ENCODE measurements at places on chromosomes 13 and 19. TPM values are rescaled to one million over a fixed set of nuclear protein-coding genes. Genes with fewer than 3 reads are reported as not detected.

Gene CFAP97D2
- not detected for total RNA-seq

Gene KCTD4
- not detected for total RNA-seq

Gene PCDH8
- not detected for total RNA-seq

Gene ZNF581
- 23.4 TPM for total RNA-seq

Gene ICAM5
- not detected for total RNA-seq

Gene HIPK4
- total RNA-seq: not detected

- no peaks in the 10 kb centered on the region for H3K27me3 ChIP-seq
- H3K4me3 ChIP-seq: no peak overlapping the region
- H3K4me1 ChIP-seq: no peaks in the 10 kb centered on the region
- no peaks in the 10 kb centered on the region for H3K36me3 ChIP-seq
- no peak overlapping the region for H3K27ac ChIP-seq
- no peak for DNase-seq
Measured at GRCh38 chr13:25927932-25928331, 123.9 kb downstream of the SHISA2 start.

DNA sequence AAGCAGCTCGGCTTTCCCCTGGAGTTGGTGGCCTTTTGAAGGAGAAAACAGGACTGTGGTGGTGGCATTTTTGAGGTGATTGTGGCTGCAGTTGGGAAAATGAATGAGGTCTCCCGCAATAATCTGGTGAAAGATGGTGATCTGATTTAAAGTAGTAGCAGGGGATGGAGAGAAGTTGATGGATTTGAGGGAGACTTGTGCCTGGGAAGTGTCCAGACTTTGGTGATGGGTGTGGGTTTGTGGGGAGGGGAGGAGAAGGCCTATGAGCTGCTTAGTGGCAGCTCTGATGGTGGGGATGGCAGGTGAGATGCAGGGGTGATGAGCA, 4.0 kb upstream of the EPN1 start:
- DNase-seq: no peak
- peaks cover 33% of the 10 kb centered on the region for H3K4me1 ChIP-seq
- H3K4me3 ChIP-seq: no peak overlapping the region
- no peaks in the 10 kb centered on the region for H3K27me3 ChIP-seq
- H3K36me3 ChIP-seq: peaks cover 55% of the 10 kb centered on the region

- H3K4me3 ChIP-seq: peak overlapping the region; percentile 92
- H3K27me3 ChIP-seq: no peaks in the 10 kb centered on the region
- H3K27ac ChIP-seq: peak overlapping the region; percentile 94
- DNase-seq: peak; percentile 73
Measured at GRCh38 chr19:10566658-10567410, 1.0 kb upstream of the KRI1 start.

- no peak overlapping the region for H3K27ac ChIP-seq
- DNase-seq: no peak
- no peaks in the 10 kb centered on the region for H3K27me3 ChIP-seq
- peaks cover 55% of the 10 kb centered on the region for H3K4me1 ChIP-seq
- H3K4me3 ChIP-seq: no peak overlapping the region
- peaks cover 50% of the 10 kb centered on the region for H3K36me3 ChIP-seq
Measured at GRCh38 chr13:114259374-114259773, 22.0 kb upstream of the UPF3A start.

DNA sequence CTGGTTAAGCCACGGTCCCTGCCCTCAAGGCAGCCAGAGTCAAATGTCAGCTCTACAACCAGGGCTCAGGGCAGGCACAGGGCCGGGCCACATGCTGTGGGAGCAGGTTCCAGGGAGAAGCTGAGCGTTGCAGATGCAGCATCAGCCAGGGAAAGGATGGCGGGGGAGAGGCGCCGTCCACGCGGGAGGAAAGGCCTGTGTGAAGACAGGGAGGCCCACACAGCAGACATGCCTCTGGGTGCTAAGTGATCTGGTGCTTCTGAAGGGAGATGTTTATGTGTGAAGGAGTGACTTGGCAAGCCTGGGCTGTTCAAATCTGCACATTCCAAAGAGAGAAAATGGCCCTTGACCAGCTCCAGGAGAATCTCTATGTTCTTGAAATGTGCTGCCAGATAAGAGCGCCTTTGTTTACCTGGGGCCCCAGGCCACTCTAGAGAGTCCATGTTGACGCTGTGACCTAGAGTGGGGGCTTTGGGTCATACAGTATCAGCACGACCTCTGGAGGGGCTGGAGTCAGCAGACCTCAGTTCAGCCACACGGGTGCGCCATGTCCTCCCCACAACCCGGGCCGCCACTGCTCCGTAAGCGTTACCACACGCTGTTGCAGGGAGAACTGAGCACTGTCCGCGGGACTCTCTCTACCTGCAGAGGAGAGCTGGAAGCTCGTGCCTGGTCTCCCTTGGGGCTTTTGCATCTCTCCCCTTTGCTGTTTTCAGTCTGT, 15.9 kb upstream of the ATF5 start:
- peaks cover 20% of the 10 kb centered on the region for H3K4me1 ChIP-seq
- H3K36me3 ChIP-seq: peaks cover 31% of the 10 kb centered on the region
- no peak overlapping the region for H3K4me3 ChIP-seq
- H3K27me3 ChIP-seq: no peaks in the 10 kb centered on the region

- no peaks in the 10 kb centered on the region for H3K36me3 ChIP-seq
- H3K4me1 ChIP-seq: no peaks in the 10 kb centered on the region
- no peaks in the 10 kb centered on the region for H3K27me3 ChIP-seq
- no peak for DNase-seq
Measured at GRCh38 chr13:106986687-106987426, 418.9 kb upstream of the ARGLU1 start.

DNA sequence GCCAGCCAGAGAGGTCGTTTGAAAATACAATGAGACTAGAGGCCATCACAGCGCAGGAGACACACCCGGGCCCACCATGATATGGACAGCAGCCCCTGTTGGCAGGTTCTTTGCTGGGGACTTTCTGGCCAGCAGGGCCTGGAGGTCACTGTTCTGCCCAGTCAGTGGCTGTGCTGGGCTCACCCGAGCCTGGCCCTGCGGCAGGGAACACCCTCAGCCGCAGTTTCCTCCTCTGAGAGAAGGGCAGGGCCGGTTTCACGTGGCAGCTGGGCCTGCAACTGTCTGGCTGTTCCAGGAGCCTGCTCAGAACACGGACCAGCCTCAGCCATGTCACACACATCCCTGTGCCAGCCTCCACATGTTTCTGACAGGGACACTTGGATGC, 39.4 kb downstream of the ADPRHL1 start:
- H3K4me3 ChIP-seq: no peak overlapping the region
- no peaks in the 10 kb centered on the region for H3K4me1 ChIP-seq
- H3K27me3 ChIP-seq: no peaks in the 10 kb centered on the region
- no peak for DNase-seq
- H3K27ac ChIP-seq: no peak overlapping the region

DNA sequence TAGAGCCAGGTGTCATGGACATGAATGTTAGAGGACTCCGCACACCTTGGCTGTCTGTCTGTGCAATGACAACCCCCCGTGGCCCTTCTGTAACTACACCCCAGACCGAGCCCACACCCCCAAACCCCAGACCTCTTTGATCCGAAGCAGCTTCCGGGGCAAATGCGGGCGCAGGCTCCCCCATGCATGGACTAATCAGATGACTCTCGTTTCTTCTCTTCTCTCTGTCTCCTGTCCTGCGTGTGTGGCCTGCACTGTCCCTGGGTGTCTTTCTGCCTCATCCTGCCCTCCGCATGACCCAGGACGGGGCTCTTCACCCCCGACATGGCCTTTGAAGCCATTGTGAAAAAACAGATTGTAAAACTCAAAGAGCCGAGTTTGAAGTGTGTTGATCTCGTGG, 38.9 kb downstream of the TMED1 start:
- H3K27ac ChIP-seq: peak overlapping the region; percentile 75
- DNase-seq: peak; percentile 75
- peaks cover 52% of the 10 kb centered on the region for H3K36me3 ChIP-seq
- H3K4me3 ChIP-seq: peak overlapping the region; percentile 29
- H3K27me3 ChIP-seq: no peaks in the 10 kb centered on the region
- H3K4me1 ChIP-seq: peaks cover 40% of the 10 kb centered on the region

GRCh38 chr19:50720921-50721381, 1.3 kb upstream of the SHANK1 start:
- peaks cover 8% of the 10 kb centered on the region for H3K27me3 ChIP-seq
- DNase-seq: no peak
- no peak overlapping the region for H3K27ac ChIP-seq
- peaks cover 11% of the 10 kb centered on the region for H3K4me1 ChIP-seq

- no peaks in the 10 kb centered on the region for H3K36me3 ChIP-seq
- H3K27ac ChIP-seq: no peak overlapping the region
- H3K4me1 ChIP-seq: peaks cover 62% of the 10 kb centered on the region
- no peak overlapping the region for H3K4me3 ChIP-seq
- no peak for DNase-seq
- H3K27me3 ChIP-seq: no peaks in the 10 kb centered on the region
Measured at GRCh38 chr19:16596399-16596798, 24.2 kb upstream of the SLC35E1 start.

DNA sequence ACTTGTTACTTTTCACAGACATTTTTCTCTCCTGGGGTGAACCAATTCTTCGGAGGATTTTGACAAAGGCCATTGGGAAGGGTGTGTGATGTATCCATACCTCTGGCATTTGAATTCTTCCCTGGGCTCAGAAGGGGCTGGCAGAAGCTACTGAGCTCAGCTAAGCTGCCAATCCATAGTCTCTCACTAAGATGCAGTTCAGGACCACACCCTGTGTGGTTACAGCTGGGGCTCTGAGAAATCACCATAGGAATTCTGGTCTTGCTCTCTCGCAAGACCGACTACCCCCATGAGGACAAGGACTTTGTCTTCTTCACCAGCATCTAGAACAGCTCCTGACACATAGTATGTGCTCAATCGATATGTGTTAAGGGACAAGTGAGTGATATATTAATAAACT, 6.0 kb downstream of the C13orf42 start:
- H3K27ac ChIP-seq: no peak overlapping the region
- no peak overlapping the region for H3K4me3 ChIP-seq
- no peaks in the 10 kb centered on the region for H3K4me1 ChIP-seq
- no peak for DNase-seq
- H3K36me3 ChIP-seq: no peaks in the 10 kb centered on the region

DNA sequence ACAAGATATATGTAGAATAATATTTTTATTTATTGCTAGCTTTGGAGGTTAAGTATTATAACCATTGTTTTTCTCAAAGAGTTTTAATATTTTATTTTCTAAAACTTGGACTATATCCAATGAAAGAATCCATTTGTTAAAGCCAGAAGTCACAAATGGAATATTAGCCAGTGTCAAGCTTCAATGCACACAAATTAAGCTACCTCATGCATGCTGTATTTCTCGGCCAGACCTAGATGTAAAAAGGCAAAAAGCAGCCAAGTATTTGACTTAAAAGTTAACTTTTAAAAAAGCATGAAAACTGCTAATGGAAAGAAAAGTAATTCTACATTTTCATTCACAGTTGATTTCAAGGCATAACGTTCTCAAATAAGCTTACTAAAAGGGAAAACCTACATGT, 160.0 kb upstream of the ATXN8OS start:
- H3K4me3 ChIP-seq: no peak overlapping the region
- no peaks in the 10 kb centered on the region for H3K27me3 ChIP-seq
- H3K27ac ChIP-seq: no peak overlapping the region
- DNase-seq: no peak

DNA sequence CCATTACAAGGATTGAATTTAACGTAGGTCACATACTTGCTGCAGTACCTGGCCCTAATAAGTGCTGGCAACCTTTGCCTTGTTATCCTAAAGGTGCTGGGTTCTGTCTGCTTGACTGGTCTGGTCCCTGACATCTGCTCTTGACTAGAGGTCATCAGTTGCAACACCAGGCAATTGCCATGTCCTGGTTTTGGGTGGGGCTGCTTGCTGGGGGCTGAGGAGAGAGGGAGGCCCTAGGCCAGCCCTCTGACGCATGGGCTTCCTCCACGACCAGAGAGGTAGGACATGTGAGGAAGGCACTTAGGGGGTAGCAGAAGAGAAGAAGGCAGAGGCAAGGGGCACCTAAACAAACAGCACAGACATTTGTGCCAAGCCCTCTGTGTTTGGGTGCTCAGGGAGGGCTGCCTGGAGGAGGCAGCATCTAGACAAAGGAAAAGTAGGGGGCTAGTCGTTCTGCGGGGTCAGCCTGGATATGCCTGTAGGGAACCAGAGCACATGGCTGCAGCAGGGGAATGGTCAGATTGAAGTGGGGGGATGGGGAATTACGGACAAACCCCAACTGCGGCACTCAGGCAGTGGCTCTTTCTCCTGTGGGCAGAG, 21.7 kb downstream of the VSTM2B start:
- H3K36me3 ChIP-seq: no peaks in the 10 kb centered on the region
- DNase-seq: no peak
- no peak overlapping the region for H3K4me3 ChIP-seq
- no peaks in the 10 kb centered on the region for H3K27me3 ChIP-seq
- no peaks in the 10 kb centered on the region for H3K4me1 ChIP-seq
- H3K27ac ChIP-seq: no peak overlapping the region

GRCh38 chr19:40588110-40588854, 11.6 kb downstream of the SHKBP1 start:
- H3K27me3 ChIP-seq: no peaks in the 10 kb centered on the region
- no peak for DNase-seq
- peaks cover 31% of the 10 kb centered on the region for H3K36me3 ChIP-seq
- no peak overlapping the region for H3K4me3 ChIP-seq
- H3K27ac ChIP-seq: no peak overlapping the region

- no peak for DNase-seq
- H3K4me3 ChIP-seq: no peak overlapping the region
- no peak overlapping the region for H3K27ac ChIP-seq
- no peaks in the 10 kb centered on the region for H3K36me3 ChIP-seq
Measured at GRCh38 chr13:101327871-101328270, 88.4 kb downstream of the NALCN start.

- no peaks in the 10 kb centered on the region for H3K36me3 ChIP-seq
- H3K4me3 ChIP-seq: no peak overlapping the region
- H3K27ac ChIP-seq: no peak overlapping the region
- no peaks in the 10 kb centered on the region for H3K27me3 ChIP-seq
- DNase-seq: no peak
Measured at GRCh38 chr19:39167461-39168257, 29.1 kb upstream of the NCCRP1 start.

- no peak overlapping the region for H3K27ac ChIP-seq
- H3K36me3 ChIP-seq: no peaks in the 10 kb centered on the region
- H3K4me3 ChIP-seq: no peak overlapping the region
- no peaks in the 10 kb centered on the region for H3K27me3 ChIP-seq
Measured at GRCh38 chr13:44416301-44416700, 42.7 kb downstream of the SERP2 start.

DNA sequence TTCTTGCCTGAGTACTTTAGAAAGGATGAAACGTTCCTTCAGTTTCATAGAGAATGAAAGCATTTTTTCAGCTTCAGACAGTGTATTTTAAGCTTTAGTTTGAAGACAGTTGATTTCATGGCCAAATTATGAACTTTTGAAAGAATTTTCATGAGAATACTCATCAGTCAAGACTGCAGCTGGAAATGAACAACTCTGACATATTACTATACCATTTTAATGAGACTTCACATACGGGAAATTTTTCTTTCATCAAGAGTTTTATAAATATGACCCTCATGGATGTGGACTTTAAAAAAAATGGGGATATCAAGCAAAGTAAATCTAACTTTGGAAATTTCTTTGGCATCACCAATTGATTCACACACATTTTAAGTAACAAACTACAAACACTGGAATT, 6.4 kb downstream of the LATS2 start:
- DNase-seq: no peak
- no peak overlapping the region for H3K27ac ChIP-seq
- H3K4me3 ChIP-seq: no peak overlapping the region

GRCh38 chr19:52248241-52248640, 21.1 kb upstream of the ZNF766 start:
- no peaks in the 10 kb centered on the region for H3K4me1 ChIP-seq
- peak; percentile 51 for DNase-seq
- no peaks in the 10 kb centered on the region for H3K27me3 ChIP-seq
- H3K36me3 ChIP-seq: no peaks in the 10 kb centered on the region
- no peak overlapping the region for H3K4me3 ChIP-seq

GRCh38 chr19:48726556-48726955, 7.0 kb upstream of the MAMSTR start:
- H3K27ac ChIP-seq: no peak overlapping the region
- H3K4me3 ChIP-seq: no peak overlapping the region
- peaks cover 27% of the 10 kb centered on the region for H3K4me1 ChIP-seq
- peak; percentile 68 for DNase-seq
- no peaks in the 10 kb centered on the region for H3K27me3 ChIP-seq
- no peaks in the 10 kb centered on the region for H3K36me3 ChIP-seq

All from CD4-positive, alpha-beta memory T cell (primary cell).